HAP-1 (cell line): ENCODE measurements at places on chromosomes 12 and 14.

- no peak for DNase-seq
Observed at GRCh38 chr12:128408669-128409068, 141.7 kb downstream of the TMEM132C start.

GRCh38 chr12:89874146-89874545 lies 165.5 kb upstream of the ATP2B1 start:
- DNase-seq = no peak

DNA sequence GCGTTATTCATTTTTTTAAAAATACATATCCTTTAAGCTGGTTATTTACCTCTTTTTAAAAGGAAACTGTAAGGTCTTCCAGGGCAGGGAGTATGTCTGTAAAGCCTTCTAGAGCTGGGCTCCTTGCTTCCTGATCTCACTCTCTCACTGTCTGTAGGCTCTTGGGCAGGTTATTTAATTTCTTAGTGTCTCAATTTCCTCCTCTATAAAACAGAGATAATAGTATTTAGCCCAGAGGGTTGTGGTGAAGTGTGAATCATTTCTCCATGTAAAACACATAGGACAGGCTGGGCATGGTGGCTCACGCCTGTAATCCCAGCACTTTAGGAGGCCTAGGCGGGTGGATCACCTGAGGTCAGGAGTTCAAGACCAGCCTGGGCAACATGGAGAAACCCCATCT lies 25.9 kb upstream of the LTA4H start:
- DNase-seq = no peak

DNA sequence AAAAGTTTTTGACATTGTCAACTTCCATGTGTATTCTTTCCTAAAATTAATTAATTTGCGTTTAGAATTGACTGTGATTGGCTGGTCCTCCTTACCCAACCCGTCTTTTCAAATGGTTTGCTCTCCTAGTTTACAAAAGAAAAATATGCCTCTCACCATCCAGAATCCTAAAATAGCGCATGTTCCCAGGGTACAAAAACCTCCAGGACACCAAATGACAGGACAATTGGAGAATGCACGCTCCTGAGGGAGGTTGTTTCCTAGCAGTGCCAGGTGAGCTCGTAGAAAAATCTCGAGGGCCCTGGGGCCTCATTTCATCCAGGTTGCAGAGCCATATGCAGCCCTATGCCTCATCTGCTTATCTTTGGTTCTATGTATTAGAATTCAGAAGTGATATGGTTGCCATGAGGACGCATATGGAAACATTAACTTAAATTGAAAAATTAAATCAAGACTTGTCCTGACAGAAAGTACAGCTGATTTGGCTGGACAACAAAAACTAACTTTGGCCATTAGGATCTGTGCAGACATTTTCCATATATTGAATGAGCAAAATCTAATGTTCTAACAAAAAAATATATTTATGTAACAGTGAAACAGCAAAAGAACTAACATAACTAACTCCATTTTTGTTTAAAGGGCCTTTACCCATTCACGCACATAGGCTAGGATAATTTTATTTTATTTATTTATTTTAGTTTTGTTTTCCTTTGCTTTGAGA lies 28.2 kb upstream of the EGLN3 start:
- no peak for DNase-seq

DNA sequence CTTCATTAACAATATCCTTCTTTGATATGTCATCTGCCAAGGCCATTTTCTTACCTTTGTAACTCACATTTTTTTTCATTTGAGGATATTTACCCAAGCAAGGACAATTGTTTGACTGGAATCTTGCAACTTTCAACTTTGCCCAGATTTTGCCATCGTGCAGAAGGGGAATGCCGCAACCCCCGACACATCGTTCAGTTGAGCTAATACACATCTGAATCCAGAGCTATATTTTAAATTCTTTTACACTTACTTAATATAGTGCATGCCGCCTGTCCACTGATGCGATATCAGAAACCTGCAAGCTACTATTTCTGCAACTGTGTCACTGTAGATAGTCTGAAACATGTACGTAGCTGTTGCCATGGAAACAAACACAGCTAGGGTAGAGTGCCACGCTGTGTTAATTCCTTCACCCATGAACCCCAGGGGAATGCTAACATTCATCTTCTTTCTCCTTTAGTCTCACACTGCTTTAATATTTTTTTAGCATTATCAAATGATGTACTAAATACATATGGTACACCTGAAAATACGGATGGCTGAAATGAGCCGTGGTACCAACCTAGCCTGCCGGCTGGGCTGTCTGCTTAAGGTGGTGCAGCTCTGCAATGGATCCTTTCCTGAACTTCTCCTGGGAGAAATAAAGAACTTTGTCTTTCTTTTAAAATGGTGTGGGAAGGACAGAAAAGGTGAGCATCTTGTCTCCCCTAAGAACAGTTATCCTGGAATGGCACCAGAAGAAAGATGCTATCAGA lies 77.0 kb upstream of the FOXN3 start:
- DNase-seq = no peak

DNA sequence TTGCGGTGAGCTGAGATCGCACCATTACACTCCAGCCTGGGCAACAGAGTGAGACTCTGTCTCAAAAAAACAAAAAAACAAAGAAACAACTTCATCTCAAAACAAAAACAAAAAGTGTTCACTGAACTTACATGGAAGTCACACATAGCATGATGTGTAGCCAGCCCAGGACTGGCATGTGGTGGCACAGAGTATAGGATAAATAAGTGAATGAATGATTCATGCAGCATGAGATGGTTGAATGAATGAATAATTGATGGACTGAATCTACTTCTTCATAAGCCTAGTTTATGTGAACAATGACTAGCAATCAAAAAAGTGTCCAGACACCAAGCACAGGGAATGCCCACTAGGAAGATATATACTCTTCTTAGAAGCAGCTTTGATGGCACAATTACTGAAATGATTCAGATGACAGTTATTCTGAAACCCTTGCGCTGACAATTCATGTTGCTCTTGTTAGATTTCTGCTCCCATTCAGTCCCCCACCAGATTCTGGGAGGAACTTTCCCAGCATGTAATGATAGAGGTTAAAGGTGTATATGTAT lies 31.6 kb upstream of the SERPINA6 start:
- DNase-seq = no peak

- no peak for DNase-seq
Observed at GRCh38 chr12:78455991-78456390, 408.6 kb upstream of the SYT1 start.

DNA sequence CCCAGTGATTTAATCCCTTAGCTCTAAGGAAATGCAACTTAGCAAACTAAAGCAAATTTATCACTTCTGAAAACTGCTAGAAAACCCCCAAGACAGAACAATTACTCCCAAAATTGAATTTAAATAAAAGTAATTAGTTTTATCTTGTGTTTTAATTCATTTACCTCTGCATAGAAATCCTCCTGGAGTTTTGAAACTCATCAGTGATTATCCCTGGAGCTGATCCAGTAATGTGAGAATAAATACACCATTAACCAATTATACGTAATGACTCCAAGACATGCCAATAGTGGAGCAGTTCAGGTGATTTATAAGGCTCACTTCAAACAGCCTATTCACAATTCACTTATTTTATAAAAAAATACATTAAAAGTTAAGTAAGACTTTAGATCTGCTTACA lies 855.3 kb upstream of the FLRT2 start:
- no peak for DNase-seq

DNA sequence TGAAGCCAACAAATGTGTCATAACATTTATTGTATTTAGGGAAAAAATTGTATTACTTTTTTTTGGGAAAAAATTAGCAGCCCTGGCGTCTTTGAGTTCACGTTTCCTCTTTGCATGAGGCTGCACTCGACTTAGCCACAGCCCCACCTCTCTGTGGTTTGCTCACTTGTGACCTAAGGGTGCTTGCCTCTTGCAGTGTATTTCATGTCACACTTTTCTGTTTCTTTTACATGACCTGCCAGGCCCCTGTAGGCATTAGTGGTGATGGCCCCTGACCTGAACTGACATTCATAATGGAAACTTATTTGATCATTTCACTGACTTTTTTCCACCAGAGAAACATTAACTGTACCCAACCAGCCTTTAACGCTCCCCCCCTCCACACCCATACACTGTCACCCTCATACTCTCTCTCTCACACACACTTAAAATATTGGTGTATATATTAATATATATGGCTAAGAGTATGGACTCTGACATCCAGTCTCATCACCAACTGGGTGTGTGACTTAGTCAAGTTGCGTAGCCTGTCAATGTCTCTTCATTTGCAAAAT lies 122.9 kb downstream of the PRKCH start:
- no peak for DNase-seq

GRCh38 chr12:104496336-104496735 lies 39.6 kb downstream of the CHST11 start:
- no peak for DNase-seq

GRCh38 chr14:101030586-101030985 lies 127.1 kb upstream of the RTL1 start:
- DNase-seq = no peak

DNA sequence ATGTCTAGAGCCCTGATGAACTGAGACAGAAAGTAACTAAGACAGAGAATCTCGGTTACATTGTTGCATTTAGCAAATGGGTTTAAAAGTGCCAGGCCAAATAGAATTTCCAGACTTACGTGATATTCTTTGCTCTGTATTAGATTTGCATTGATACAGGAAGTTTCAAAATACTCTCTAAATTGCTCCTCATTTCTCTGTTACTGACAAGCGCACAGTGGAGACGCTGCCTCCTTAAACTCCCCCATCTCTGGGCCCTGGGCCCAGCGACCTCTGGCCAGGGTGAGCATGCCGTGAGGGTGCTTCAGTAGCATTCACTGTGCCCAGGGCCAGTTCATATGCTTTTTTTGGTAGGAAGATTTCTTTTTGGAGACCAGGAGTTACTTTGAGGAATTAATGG lies 22.9 kb upstream of the EVL start:
- no peak for DNase-seq

GRCh38 chr12:120230326-120230973 lies 29.5 kb upstream of the RPLP0 start:
- DNase-seq = peak; percentile 71

GRCh38 chr14:80764496-80764895 lies 177.0 kb downstream of the CEP128 start:
- no peak for DNase-seq

DNA sequence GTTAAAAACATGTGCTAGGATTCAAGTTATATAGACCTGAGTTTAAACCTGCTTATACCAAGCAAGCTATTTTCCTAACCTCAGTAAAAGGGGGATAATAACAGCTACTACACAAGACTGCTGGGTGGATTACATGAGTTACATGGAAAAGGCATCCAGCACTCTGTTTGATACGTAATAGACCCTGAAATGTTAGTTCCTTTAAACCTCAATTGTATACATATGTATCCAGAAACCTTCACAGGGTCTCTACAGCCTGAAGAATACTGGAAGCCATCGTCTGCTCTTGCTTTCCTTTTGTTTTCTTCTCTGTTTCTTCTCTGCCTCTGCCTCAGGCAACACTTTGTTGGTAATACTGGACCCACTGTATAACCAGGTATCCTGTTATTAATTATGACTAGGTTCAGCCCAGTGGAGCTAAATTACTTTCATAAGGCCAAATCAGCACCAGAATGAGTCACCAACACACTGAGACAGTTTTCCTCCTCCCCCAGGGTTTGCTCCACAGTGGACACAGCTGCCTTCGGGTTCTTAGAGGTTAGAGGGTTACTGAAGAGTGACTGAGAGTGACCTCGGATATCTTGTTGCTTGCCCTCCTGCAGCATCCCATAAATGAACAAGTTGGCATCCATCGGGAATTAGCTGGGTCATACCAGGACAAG lies 127.1 kb downstream of the CAPZA3 start:
- DNase-seq = no peak

- DNase-seq = no peak
Observed at GRCh38 chr14:93888995-93889394, 38.1 kb upstream of the FAM181A start.

DNA sequence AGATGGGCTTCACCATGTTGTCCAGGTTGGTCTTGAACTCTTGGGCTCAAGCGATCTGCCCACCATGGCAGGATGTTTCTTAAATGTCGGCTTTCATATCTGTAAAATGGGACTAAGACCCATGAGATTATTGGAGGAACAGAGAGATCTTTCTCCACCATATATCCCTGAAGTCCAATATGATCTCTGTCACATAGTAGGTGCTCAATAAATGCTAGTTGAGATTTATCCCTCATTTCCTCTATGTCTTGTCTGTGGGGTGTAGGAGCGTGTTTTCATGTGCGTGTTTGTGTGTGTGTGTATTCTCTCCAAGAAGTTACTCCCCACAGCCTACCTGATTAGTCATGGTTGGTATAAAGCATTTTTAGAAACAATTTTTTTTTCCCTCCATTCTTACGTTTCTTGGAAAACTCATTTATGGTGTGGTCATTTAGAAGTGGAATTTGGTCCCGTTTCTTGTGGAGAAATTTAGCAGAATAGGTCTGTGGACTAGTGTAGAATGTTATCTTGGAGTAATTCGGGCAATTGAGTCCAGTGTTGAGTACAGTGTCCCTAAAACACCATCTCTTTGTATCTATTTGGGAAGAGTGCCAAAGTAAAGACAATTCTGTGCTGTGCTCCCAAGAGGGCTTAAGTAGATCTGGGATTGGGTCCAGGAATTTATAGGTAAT lies 4.3 kb downstream of the STRAP start:
- DNase-seq = no peak

DNA sequence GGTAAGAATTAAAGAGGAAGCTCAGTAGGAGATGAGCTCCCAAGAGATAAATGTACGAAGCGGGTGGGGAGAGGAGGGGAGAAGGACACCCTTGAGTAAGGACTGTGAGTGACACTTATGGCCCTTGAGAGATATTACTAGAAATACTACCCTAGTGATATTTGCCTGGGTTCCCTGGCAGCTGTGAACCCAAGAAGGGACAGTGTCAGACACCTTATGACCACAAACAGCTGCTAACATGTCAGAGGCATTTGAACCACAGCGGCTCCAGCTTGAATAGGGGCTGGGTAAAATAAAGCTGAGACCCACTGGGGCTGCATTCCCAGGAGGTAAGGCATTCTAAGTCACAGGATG lies 19.6 kb upstream of the SLC6A12 start:
- no peak for DNase-seq

GRCh38 chr12:43235721-43236120 lies 316.3 kb downstream of the ADAMTS20 start:
- DNase-seq = no peak

DNA sequence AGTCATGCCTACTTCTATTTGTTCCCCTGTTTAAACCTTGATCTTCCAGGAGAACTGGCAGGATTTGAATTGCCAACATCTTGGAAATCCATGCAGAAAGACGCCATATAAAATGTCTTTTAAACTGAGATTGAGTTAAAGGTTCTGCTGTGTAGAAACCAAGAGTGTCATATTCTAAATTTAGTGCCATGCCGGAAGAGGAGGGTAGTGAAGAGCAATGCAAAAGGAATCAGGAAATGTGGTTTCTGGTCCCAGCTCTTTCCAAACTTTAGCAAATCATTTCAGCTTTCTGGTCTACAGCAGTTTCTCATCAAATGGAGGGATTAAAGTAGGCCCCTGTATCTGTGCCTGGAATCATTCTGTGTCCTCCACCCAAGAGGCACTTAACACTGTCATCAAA lies 85.7 kb downstream of the BTG1 start:
- no peak for DNase-seq
